Bronchial epithelial cell (primary cell): ENCODE measurements at places on chromosomes 6 and 20. TPM values are rescaled to one million over a fixed set of nuclear protein-coding genes. Genes with fewer than 3 reads are reported as not detected.

GRCh38 chr20:13231031-13231752, 10.1 kb downstream of the ISM1 start:
- peak; percentile 84 for DNase-seq

DNA sequence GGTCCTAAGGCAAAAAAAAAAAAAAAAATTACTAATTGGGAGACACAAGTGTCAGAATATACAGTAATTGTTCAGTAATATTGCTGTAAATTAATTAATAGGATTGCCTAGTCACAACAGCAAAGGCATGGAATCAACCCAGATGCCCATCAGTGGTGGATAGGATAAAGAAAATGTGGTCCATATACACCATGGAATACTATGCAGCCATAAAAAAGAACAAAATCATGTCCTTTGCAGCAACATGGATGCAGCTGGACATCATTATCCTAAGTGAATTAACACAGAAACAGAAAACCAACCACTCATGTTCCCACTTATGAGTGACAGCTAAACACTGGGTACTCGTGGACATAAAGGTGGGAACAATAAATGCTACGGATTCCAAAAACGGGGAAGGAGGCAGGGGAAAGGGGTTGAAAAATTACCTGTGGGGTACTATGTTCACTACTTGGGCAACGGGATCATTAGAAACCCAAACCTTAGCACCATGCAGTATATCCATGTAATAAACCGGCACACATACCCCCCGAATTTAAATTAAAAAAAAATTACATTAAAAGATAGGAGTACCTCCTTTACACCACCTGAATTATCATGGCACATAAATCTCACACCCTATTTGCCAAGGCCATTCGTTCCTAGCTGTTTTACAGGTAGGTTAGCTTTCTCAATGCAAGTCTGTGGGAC, 689 bp upstream of the PFDN4 start:
- no peak for DNase-seq

DNA sequence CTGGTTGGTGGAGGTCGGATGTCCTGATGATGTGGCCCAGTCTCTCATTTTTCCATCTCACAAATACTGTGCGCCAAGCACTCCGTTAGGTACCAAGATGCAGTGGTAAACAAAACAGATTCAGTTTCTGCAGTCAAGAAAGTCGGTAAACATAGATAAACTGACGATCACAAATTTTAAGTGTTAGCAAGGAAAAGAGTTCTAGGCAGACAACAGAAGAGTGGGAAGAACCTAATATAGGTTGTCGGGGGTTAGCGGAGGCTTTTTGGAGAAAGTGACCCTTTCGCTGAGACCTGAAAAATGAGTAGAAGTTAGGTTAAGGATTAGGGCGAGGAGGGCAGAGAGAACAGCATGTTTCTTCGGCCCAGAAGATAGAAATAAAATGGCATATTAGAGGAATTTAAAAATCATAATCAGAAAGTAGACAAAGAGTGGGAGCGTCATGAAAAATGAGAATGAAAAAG, 514 bp downstream of the ORC3 start:
- no peak for DNase-seq

DNA sequence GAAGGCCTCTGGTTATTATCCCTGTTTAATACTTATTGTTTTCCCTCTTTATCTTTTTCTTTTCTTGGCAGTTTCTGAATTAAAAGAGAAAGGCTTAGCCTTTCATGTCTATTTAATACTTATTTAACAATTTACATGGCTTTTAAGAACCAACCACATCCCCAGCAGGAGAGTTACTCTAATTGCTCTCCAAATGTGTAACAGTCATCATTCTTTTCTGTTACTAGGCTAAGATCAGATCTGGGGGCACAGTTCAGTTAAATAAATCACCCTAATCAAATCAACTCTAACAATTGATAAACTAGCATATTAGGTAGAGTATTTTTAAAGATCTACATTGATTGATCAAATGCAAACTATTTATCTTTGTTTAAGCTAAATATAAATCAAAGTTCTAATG, 54.1 kb upstream of the NT5E start:
- no peak for DNase-seq

DNA sequence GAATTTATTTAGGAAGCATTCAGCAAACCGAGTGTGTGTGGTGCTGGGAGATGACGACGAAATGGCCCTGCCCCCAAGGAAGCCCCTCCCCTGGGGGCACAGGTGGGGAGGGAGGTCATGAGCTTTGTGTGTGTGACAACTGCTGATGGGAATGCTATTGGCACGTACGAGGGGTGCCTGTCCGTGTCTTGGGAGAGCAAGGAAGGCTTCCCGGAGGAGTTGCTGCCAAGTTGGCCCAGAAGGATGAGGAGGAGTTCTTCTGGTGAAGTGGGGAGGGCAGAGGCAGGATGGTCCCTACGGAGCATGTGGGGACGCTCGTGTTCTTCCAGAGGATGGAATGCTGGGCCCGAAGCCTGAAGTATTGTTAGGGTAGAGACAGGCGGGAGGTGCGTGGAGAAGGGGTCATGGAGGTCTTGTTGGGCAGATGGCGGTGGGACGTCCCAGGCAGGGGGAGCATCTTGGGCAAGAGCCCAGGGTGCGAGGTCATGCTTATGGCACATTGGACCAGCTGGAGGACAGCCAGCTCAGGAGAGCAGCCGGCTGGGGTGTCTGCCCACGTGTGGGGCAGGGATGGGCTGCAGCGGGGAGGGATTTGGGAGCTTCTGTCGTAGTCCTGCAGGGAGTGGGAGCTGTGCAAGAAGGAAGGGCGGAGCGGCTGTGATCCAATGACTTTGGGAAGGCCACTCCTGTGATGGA, 46.1 kb downstream of the SYNJ2 start:
- DNase-seq = no peak

- no peak for DNase-seq
These were observed 89.4 kb downstream of the PLG start for GRCh38 chr6:160791459-160791858.

BPIFB2 gene
- not detected in 2 replicates for total RNA-seq

DNA sequence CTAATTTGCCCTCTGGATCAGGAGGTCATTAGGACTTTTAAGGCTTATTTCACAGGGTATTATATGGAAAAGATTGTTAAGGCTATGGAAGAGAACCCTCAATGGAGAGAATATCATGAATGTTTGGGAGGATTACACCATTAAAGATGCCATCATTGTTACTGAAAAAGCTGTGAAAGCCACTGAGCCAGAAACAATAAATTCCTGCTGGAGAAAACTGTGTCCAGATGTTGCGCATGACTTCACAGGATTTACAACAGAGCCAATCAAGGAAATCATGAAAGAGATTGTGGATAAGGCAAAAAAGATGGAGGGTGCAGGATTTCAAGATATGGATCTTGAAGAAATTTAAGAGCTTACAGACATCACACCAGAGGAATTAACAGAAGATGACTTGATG, 798.3 kb upstream of the SLC35B3 start:
- DNase-seq = no peak

DNA sequence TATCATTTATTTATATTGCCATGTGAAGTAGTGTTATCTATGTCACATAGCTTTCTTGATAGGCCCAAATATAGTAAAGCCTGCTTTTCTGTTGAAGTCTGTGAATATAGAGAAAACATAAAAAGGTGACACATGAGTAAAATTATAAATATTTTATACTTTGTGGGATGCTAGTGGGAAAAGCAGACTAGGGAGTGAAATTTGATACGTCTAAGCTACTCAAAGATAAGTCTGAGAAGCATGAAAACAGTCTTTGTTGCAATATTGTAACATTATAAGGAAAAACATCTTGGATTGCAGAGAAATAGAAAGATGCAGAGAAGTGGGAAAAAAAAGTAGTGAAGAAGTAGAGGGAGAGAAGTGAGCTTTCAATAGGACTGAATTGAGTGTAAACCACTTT, 75.4 kb downstream of the ZNF292 start:
- no peak for DNase-seq
